ENCODE measurements at places on chromosomes 12 and 14.

DNA sequence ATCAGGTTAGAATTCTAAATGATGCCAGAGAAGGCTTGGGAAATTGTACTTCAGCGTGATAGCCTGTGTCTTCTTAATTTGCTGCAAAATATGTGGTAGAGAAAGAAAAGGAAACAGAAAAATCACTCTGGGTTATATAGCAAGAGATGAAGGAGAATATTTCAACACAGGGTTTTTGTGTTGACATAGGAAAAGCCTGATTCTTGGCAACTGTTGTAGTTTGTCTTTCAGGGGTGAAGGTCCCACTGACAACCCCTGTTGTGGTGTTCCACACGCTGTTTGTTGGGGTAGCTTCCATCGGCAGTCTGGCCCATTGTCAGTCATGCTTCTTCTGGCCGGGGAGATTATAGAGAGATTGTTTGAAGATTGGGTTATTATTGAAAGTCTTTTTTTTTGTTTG lies 13.8 kb upstream of the SLCO1C1 start:
- no peak for DNase-seq

- no peak for DNase-seq
Observed at GRCh38 chr14:68111097-68111852, 291.7 kb downstream of the RAD51B start.

GRCh38 chr12:66724026-66724425 lies 45.1 kb upstream of the GRIP1 start:
- no peak for DNase-seq

DNA sequence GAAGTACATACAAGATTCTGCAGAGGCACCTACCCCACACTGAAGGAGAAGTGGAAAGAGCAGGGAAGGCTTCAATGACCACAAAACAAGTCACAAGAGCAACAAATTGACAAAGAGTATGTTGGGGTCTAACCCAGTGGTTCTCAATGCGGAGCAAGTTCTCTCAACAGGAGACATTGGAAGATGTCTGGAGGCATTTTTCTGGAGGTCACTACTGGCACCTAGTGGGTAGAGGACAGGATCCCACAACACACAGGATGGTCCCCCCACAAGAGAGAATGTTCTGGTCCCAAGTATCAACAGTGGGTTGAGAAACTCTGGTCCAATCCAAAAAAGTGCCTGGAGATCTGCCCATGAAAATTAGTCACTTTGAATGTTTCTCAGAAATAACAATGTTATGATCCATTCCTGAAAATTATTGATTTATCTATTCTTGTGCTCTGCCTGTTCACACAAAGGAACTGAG lies 3.4 kb downstream of the SSH1 start:
- DNase-seq: no peak

GRCh38 chr12:64427988-64428387 lies 23.8 kb downstream of the XPOT start:
- DNase-seq: no peak
